NCI-H526 treated with DMSO at 0.1 percent for 48 hours (cell line): ENCODE measurements at places on chromosomes 1 and 21.
A peak's percentile ranks its signal among the peaks of the same experiment; 100 is the strongest.

GRCh38 chr1:71899881-71900280 lies 382.5 kb downstream of the NEGR1 start:
- no peak for DNase-seq

GRCh38 chr1:111505641-111506119 lies 2.2 kb upstream of the ADORA3 start:
- no peak for DNase-seq

- DNase-seq = no peak
Measured at GRCh38 chr1:246800756-246801155, 76.5 kb downstream of the SCCPDH start.

DNA sequence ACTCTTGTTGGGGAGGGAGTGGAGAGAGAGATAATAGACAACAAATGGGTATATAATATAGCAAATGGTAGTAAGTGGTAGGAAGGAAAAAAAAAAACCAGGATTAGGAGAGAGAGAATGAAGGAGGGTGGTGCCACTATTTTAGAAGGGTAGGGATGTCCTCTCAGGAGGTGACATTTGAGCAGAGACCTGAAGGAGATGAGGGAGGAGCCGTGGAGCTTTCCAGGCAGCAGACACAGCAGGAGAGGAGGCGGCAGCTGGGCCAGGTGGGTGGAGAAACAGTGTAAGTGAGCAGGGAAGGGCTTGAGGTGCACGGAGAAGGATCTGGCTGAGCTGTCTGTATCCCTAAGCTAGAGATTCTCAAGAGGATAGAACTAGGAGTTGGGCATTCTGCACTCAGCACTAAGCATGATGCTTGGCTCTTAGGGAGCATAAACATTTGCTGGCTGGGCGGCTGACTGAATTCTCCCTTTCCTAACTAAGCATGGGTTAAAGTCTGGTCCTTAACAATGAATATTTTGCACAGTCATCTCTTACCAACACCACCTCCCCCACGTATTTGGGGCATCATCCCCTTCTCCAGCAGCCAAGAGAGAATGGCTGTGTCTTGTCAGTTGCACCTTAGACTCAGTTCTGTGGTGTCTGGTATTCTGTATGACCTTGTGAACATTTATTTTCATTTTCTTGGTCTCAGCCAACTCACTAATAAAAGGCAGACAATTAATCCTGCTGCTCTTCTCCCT lies 27.6 kb upstream of the SARS1 start:
- DNase-seq = no peak

- DNase-seq = peak; percentile 99
Measured at GRCh38 chr1:43340559-43340958, 2.9 kb downstream of the MPL start.

DNA sequence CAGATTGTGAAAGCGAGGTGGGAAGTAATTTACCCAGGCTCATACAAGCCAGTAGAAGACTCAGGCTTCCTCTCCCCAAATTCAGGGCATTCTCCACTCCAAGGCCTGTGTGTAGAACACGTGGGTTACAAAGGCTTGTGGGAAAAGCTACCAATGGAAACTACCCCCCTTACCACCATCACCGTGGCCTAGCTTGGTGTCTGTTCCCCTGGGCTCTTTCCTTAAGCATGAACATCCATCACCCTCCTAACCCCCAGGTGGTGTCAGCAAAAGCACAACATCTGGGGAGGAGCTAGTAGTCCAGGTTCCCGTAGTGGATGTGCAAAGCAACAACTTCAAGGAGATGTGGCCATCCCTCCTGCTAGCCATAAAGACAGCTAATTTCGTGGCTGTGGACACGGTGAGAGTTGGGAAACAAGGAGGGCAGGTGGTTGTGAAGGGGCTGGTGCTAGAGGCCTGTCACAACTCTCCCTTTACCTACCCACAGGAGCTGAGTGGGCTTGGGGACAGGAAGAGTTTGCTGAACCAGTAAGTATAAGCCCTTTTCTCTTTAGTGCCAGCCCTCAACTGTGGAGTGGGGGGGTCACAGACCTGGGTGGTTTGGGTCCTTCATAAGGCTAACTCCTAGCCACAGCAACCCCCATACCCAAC lies 701 bp upstream of the MUTYH start:
- DNase-seq = no peak

DNA sequence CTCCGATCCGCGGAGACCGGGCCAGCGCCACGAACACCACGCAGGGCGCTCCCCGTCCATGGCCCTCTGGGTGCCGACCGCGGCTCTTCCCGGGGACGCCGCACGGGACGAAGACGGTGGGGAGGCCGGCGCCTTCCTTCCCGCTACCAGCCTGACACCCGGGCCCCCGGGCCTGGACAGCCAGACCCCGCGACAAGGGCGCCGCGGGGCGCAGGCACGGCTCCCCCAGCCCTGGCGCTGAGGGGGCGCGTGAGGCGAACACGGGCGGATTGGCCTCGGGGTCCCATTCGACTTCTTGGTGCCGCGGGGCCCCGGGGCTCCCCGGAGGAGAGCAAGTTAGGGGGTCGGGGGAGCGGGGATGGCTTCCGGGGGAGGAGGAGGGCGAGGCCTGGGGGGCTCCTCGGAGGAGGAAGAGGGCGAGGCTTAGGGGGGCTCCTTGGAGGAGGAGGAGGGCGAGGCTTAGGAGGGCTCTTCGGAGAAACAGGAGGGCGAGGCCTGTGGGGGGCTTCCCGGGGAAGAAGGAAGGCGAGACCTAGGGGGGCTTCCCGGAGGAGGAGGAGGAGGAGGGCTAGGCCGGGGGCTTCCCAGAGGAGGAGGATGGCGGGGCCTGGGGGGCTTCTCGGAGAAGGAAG lies 537 bp upstream of the KLHL17 start:
- no peak for DNase-seq
